ENCODE measurements at places on chromosomes 2 and 18.

DNA sequence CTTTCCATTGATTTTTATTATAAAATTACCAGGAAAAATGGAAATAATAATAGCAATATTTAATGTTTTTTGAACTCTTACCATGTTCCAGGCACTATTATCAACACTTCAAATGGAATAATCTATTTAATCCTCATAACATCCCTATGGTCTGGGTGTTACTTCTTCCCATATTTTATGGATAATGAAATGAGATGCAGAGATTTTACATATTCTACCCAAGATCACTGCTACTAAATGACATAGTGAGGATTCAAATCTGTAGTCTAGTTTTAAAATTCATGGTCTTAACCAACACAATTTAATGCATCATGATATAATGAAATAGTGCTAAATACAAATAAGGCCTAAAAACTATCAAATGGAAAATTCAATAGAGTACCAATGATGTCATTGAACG lies 70.4 kb upstream of the COL3A1 start:
- no peak for DNase-seq

DNA sequence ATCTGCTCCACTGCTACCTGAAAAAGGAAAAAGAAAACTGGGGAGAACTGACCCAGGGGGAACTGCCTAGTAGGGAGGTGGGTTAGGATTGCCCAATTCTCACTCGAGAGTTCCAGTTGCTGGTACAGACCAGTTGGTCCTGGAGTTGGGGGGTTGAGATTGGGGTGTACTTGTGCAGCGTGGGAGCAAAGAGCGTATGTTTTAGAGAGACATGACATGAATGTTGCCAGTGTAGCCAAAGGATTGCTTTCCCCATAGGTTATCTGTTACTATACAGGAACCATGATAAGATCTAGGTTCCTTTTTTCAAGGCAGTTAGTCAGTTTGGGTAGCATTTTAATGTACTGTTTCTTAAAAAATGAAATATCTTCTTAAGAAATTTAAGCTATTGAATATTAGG lies 68.6 kb downstream of the APLF start:
- DNase-seq, result no peak

GRCh38 chr2:126882736-126883665 lies 15.7 kb upstream of the TEX51 start:
- no peak for DNase-seq

- no peak for DNase-seq
Measured at GRCh38 chr2:230661072-230661957, 51.3 kb upstream of the CAB39 start.

- peak; percentile 37 for DNase-seq
Measured at GRCh38 chr2:207135340-207135739, 30.4 kb downstream of the KLF7 start.

GRCh38 chr2:88845772-88846661 lies 154.5 kb downstream of the RPIA start:
- DNase-seq, result no peak

GRCh38 chr2:166882851-166883250 lies 5.4 kb upstream of the XIRP2 start:
- no peak for DNase-seq

GRCh38 chr2:237343993-237344392 lies 70.0 kb downstream of the COL6A3 start:
- no peak for DNase-seq

GRCh38 chr2:135960656-135961551 lies 24.5 kb downstream of the DARS1 start:
- no peak for DNase-seq

DNA sequence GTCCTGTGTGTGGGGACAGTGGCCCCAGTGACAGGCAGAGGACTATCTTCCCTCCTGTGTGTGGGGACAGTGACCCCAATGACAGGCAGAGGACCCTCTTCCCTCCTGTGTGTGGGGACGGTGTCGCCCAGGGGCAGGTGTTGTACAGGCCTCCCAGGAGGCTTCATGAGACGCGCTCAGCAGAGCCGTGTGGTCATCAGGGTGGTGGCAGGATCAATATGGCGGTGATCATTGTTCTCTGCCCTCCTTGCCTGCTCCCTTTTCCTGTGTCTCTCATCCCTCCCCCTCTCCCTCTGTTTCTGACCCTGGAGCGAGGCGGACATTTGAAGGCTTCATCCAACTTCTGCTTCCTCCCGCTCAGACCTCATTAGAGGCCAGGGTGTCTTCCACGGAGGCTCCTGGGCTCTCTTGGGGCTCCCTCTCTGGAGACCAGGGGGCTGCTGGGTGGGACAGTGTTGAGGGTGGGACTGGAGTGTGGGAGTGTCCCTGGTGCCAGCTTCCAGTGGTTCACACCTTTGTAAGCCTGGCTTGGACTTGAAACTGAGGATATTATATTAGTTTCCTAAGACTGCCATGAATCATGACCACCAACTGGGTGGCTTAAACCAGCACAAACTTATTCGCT lies 59.5 kb downstream of the ACKR3 start:
- no peak for DNase-seq

GRCh38 chr18:44884431-44884830 lies 203.7 kb downstream of the SETBP1 start:
- peak; percentile 18 for DNase-seq

GRCh38 chr18:48941672-48942071 lies 9.1 kb downstream of the SMAD7 start:
- no peak for DNase-seq

DNA sequence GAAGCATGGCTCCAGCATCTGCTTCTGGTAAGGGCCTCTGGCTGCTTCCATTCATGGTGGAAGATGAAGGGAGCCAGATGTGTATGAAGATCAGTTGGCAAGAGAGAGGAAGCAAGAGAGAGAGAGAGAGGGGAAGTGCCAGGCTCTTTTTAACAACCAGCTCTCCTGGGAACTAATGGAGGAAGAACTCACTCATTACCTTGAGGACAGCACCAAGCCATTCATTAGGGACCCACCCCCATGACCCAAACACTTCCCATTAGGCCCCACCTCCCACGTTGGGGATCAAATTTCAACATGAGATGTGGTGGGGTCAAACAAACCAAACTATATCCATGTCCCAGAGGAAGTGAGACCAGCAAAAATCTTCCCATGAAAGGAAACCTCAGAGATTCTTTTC lies 124.8 kb upstream of the SIX2 start:
- no peak for DNase-seq

DNA sequence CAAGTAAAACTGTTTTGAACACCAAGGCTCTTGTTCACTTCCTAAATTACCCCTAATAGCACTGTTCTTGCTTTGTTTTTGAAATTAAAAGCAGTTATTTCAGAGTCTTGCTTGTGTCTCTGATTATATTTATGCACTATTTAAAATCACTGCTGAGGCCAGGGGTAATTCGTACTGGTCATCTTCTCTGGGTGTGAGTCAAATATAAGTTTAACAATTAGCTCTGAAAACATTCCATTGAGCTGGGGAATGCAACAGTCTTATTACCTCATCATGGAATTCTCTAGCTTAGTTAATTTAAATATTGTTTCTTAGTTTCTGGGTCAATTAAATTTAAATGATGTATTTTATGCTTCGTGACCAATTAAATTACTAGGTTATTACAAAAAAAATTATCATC lies 135.0 kb downstream of the MEIS1 start:
- DNase-seq, result no peak

- DNase-seq, result no peak
Measured at GRCh38 chr2:71906357-71906973, 241.2 kb downstream of the CYP26B1 start.

GRCh38 chr2:99987160-99987559 lies 155.2 kb downstream of the AFF3 start:
- DNase-seq, result no peak

DNA sequence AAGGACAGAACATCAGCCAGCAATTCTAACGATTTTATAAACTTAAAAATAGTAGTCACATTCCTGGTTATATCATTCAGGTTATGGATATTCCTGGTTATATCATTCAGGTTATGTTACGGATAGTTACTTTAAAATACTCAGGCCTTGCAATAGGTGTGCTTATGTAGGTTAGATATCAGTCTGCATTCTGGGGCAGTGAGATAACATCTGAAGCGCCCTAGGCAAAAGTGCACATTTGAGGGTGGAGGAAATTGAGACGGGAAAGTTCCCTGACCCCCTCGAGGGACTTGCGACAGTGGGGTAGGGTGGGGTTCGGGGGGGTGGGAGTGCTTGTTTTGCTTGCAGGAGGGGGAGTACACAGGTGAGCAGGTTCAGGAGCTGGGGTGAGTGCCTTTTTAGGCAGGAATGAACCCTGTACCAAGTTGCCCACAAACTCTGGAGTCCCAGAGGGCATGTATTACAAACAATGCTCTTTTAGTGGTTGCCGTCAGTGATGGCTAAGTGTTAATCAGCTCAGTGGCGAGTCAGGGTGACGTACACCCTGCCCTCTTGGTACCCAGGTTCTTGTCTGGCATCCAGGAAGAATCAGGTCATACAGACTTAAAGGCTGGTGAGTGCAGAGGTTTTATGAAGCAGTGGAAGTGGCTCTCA lies 31.8 kb downstream of the CREG2 start:
- no peak for DNase-seq

All from AG08396 (cell line).